ENCODE measurements at places on chromosomes 12 and 14. TPM values are rescaled to one million over a fixed set of nuclear protein-coding genes. Genes with fewer than 3 reads are reported as not detected.

DNA sequence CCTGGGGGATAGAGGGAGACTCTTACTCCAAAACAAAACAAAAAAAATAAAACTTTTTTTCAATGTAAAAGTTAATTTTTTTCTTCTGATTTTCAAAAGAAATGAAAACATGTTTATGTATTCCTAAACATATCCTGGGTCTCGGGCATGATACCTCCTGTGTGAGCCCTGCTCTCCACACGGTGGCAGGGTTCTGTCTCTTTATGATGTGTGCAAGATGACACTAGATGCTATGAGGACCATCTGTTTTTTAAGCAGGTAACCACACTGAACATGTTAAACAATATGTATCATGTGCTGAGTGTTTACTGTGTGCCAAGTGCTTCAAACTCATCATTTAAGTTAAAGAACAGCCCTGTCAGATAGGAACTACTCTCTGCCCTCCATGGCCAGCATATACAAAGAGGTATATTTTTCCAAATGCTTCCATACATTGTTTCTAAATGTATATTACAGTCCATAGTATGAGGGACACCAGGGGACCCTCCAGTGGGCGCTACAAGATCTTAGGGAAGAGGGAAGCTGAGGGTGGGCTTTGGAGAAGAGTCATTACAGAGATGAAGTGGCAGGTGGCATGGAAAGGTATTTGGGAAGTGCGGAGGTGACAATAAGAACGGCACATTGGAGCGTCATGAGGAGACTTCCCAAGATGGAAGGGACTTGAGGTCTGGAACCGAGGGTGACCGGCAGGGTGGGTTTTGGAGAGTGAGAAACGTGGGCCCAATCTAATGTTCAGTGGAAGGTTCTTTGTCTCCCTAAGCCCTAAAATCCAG is 28.5 kb downstream of the FOS start:
- no peaks in the 10 kb centered on the region for H3K36me3 ChIP-seq
- peak overlapping the region; percentile 16 for H3K27ac ChIP-seq
- H3K27me3 ChIP-seq, result no peaks in the 10 kb centered on the region
- H3K4me3 ChIP-seq, result no peak overlapping the region

DNA sequence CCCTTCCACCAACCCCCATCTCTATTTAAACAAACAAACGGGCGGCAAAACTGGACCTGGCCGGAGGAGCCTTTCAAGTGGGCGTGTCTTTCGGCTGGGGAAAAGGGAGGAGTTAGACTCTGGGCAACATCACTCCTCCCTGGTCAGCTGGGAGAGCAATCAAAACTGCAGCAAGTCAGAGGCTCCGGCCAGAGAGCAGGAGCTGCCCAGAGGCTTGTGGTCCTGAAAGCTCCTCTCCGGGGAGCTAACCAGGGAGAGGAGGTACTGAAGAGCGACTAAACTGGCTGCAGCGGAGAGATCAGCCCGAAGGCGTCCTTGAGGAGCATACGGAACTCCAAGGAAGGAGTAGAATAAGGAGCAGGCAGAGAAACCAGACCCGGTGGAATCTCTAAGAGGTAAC is at the start of gene NEUROD4:
TSS of gene NEUROD4 (plus strand) at position 191 of the 400 bp plus-strand sequence. CDS start 6,466 bp downstream, outside the sequence.
- no peaks in the 10 kb centered on the region for H3K36me3 ChIP-seq
- no peaks in the 10 kb centered on the region for H3K4me1 ChIP-seq
- H3K27me3 ChIP-seq, result peaks cover 55% of the 10 kb centered on the region
- no peak within 1 kb of the TSS for H3K27ac ChIP-seq

- H3K4me1 ChIP-seq, result no peaks in the 10 kb centered on the region
- no peak for DNase-seq
- no peak overlapping the region for H3K4me3 ChIP-seq
- H3K27me3 ChIP-seq, result no peaks in the 10 kb centered on the region
- H3K27ac ChIP-seq, result no peak overlapping the region
Observed at GRCh38 chr12:84172823-84173424, 739.7 kb downstream of the SLC6A15 start.

GRCh38 chr12:109760031-109760929 is 46.7 kb downstream of the FAM222A start:
- H3K4me1 ChIP-seq, result peaks cover 3% of the 10 kb centered on the region
- no peak for DNase-seq
- H3K27me3 ChIP-seq, result no peaks in the 10 kb centered on the region
- no peaks in the 10 kb centered on the region for H3K36me3 ChIP-seq
- H3K4me3 ChIP-seq, result no peak overlapping the region

- H3K4me3 ChIP-seq, result peak overlapping the region; percentile 56
- H3K27me3 ChIP-seq, result no peaks in the 10 kb centered on the region
- no peaks in the 10 kb centered on the region for H3K36me3 ChIP-seq
- peak overlapping the region; percentile 67 for H3K27ac ChIP-seq
Observed at GRCh38 chr12:122067966-122068365, 10.6 kb upstream of the MLXIP start.

- peaks cover 12% of the 10 kb centered on the region for H3K4me1 ChIP-seq
- H3K4me3 ChIP-seq, result no peak overlapping the region
- H3K27me3 ChIP-seq, result peaks cover 3% of the 10 kb centered on the region
- H3K36me3 ChIP-seq, result peaks cover 69% of the 10 kb centered on the region
Observed at GRCh38 chr12:68297929-68298328, 34.2 kb downstream of the MDM1 start.

DNA sequence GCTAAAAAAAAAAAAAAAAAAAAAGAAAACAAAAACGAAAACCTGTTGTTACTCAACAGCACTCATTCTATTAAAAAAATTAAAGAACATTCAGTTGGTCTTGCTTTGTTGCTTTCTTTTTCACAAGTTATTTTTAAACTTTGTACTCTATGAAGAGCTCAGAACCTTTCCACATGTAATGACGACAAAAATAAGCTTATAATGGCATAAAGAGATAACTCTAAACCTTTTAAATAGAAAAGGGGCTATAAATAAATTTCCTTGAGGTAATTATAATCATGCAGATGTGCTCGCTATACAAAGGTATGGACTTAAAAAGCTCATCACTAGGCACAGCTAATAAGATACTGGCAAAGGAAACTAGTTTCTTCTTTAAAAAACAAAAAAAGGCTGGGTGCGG is 13.4 kb downstream of the NR2C1 start:
- H3K4me1 ChIP-seq, result no peaks in the 10 kb centered on the region
- peaks cover 33% of the 10 kb centered on the region for H3K36me3 ChIP-seq
- no peak overlapping the region for H3K4me3 ChIP-seq
- H3K27ac ChIP-seq, result no peak overlapping the region
- H3K27me3 ChIP-seq, result no peaks in the 10 kb centered on the region
- DNase-seq, result no peak

- H3K27ac ChIP-seq, result no peak overlapping the region
- no peaks in the 10 kb centered on the region for H3K27me3 ChIP-seq
- no peak overlapping the region for H3K4me3 ChIP-seq
- H3K4me1 ChIP-seq, result peaks cover 6% of the 10 kb centered on the region
- no peaks in the 10 kb centered on the region for H3K36me3 ChIP-seq
Observed at GRCh38 chr12:91813701-91814100, 331.9 kb downstream of the BTG1 start.

DNA sequence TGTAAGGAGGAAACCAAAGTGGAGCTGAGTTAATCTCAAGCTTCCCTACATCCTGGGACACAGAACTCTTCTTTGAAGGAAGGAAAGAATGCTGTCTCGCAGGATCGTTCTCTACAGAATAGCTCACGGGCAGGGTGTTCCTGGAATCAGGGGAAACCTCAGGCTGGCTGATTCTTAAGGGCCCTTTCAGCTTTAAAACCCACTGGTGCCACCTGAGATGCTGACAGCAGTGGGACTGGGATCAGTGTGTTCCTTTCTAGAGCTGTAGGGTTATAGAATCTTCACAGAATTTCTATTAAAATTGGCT is 47.8 kb downstream of the UBE3B start:
- H3K36me3 ChIP-seq, result peaks cover 14% of the 10 kb centered on the region
- no peak overlapping the region for H3K4me3 ChIP-seq
- H3K27me3 ChIP-seq, result no peaks in the 10 kb centered on the region
- DNase-seq, result no peak

- no peak overlapping the region for H3K27ac ChIP-seq
- peak; percentile 89 for DNase-seq
- H3K27me3 ChIP-seq, result peaks cover 15% of the 10 kb centered on the region
- no peaks in the 10 kb centered on the region for H3K36me3 ChIP-seq
- no peak overlapping the region for H3K4me3 ChIP-seq
Observed at GRCh38 chr12:66860752-66861750, 182.2 kb upstream of the GRIP1 start.

- H3K27me3 ChIP-seq, result peaks cover 2% of the 10 kb centered on the region
- no peak overlapping the region for H3K27ac ChIP-seq
- peaks cover 15% of the 10 kb centered on the region for H3K4me1 ChIP-seq
- H3K4me3 ChIP-seq, result peak overlapping the region; percentile 31
- DNase-seq, result no peak
Observed at GRCh38 chr12:101671833-101672232, 25.6 kb upstream of the CHPT1 start.

- H3K27ac ChIP-seq, result no peak overlapping the region
- H3K4me1 ChIP-seq, result peaks cover 10% of the 10 kb centered on the region
- H3K36me3 ChIP-seq, result peaks cover 15% of the 10 kb centered on the region
- H3K27me3 ChIP-seq, result no peaks in the 10 kb centered on the region
- no peak for DNase-seq
- H3K4me3 ChIP-seq, result no peak overlapping the region
Observed at GRCh38 chr14:50335389-50335788, 23.3 kb downstream of the DMAC2L start.

- no peaks in the 10 kb centered on the region for H3K36me3 ChIP-seq
- H3K4me1 ChIP-seq, result peaks cover 21% of the 10 kb centered on the region
- no peak overlapping the region for H3K27ac ChIP-seq
- peaks cover 3% of the 10 kb centered on the region for H3K27me3 ChIP-seq
Observed at GRCh38 chr14:24074625-24075484, 3.5 kb downstream of the CPNE6 start.

- H3K36me3 ChIP-seq, result peaks cover 8% of the 10 kb centered on the region
- no peak overlapping the region for H3K27ac ChIP-seq
- H3K4me1 ChIP-seq, result peaks cover 22% of the 10 kb centered on the region
- DNase-seq, result no peak
- no peaks in the 10 kb centered on the region for H3K27me3 ChIP-seq
- no peak overlapping the region for H3K4me3 ChIP-seq
Observed at GRCh38 chr12:124497039-124497438, 70.4 kb downstream of the NCOR2 start.

- H3K27me3 ChIP-seq, result no peaks in the 10 kb centered on the region
- peak overlapping the region; percentile 92 for H3K27ac ChIP-seq
- H3K4me3 ChIP-seq, result peak overlapping the region; percentile 78
- peaks cover 52% of the 10 kb centered on the region for H3K4me1 ChIP-seq
- no peak for DNase-seq
- peaks cover 4% of the 10 kb centered on the region for H3K36me3 ChIP-seq
Observed at GRCh38 chr14:89428546-89429198, 11.6 kb upstream of the FOXN3 start.

DNA sequence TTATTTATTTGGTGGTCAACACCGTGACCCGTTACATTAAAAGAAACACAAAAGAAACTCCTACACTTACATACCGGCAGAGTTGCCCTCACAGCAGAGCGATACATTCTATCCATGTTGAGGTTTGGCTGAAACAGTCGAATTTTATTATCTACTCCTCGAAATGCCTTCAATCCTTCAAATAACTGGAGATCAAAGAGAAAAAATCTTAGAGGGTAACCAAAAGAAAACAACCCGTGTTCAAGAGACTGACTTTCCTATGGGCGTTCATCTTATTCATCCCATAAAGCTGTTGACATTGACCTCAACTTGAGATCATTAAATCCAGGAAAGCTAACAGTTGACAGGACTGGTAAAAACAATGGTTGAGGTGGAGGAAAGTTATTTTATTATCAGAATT is 67.7 kb downstream of the BCAT1 start:
- H3K27ac ChIP-seq, result no peak overlapping the region
- no peak for DNase-seq
- H3K4me1 ChIP-seq, result peaks cover 2% of the 10 kb centered on the region
- H3K36me3 ChIP-seq, result peaks cover 18% of the 10 kb centered on the region
- H3K27me3 ChIP-seq, result no peaks in the 10 kb centered on the region

GRCh38 chr14:71692496-71692895 is 239.7 kb upstream of the RGS6 start:
- DNase-seq, result no peak
- peaks cover under 1% of the 10 kb centered on the region for H3K4me1 ChIP-seq
- no peak overlapping the region for H3K27ac ChIP-seq
- H3K4me3 ChIP-seq, result no peak overlapping the region

- H3K27ac ChIP-seq, result no peak overlapping the region
- no peak for DNase-seq
- no peaks in the 10 kb centered on the region for H3K27me3 ChIP-seq
- peaks cover 51% of the 10 kb centered on the region for H3K36me3 ChIP-seq
Observed at GRCh38 chr14:91118511-91119068, 4.7 kb downstream of the DGLUCY start.

- H3K27me3 ChIP-seq, result no peaks in the 10 kb centered on the region
- peak; percentile 23 for DNase-seq
- H3K27ac ChIP-seq, result no peak overlapping the region
- H3K36me3 ChIP-seq, result no peaks in the 10 kb centered on the region
- no peaks in the 10 kb centered on the region for H3K4me1 ChIP-seq
Observed at GRCh38 chr12:67107235-67107634, 161.9 kb upstream of the CAND1 start.

TMEM132C gene
- not detected for total RNA-seq

PLEKHD1 gene
- 0.12 TPM for total RNA-seq

SELPLG gene
- 47.4 TPM for total RNA-seq

AKAP6 gene
- total RNA-seq, result 0.51 TPM

FSCB gene
- total RNA-seq, result not detected

DLK1 gene
- total RNA-seq, result not detected

CCDC177 gene
- total RNA-seq, result 0.05 TPM

LMO3 gene
- total RNA-seq, result not detected

TBX5 gene
- not detected for total RNA-seq

PARP11 gene
- total RNA-seq, result 11.4 TPM
